CD4-positive, alpha-beta memory T cell (primary cell): ENCODE measurements at places on chromosomes 1 and 21.

- DNase-seq, result no peak
Observed at GRCh38 chr1:36223381-36223995, 755 bp upstream of the THRAP3 start.

GRCh38 chr1:230320804-230321203 lies 105.3 kb downstream of the PGBD5 start:
- no peak for DNase-seq

DNA sequence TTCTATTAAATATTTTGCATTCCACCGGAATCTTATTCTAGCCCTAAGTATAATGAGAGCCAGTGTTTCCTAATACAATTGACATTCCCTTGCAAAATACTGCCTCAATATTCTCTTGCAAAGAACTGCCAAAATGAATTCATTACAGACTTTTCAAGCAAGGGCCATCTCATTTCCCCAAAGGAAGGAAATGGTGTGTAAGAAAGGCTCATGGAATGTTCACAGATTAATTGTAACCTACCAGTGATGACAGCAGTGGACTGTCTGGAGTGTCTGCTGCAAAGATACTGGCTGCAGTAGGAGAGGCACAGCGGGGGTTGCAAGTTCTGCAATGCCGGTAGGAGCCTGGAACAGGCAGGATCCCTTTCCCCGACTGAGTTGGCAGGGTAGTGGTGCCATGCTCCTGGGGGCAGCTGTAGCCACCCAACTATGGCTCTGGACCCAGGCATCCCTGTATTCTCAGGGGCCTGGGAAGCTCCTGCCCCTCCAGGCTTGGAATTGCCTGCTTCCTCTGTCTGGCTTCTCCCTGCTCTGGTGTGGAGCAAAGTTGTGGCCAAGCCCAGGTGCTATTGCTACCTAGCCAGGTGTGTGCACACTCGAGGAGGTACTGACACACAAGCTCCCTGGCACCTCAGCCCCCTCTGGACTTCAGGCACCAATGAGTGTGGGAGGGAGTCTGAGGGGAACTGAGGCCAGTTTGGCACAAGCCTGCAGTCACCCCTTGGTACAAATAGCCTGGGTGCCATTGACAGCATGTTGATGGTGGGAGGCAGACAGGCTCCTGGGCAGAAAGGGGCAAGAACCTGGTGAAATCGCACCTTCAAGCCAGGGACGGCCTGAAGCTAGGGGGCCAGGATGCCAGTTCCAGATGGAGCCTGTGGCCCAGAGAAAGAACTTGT lies 1371.0 kb downstream of the KCNT2 start:
- no peak for DNase-seq

GRCh38 chr1:37732111-37732780 lies 32.7 kb downstream of the EPHA10 start:
- DNase-seq, result no peak

GRCh38 chr1:61638911-61639605 lies 85.9 kb downstream of the TM2D1 start:
- DNase-seq, result no peak

DNA sequence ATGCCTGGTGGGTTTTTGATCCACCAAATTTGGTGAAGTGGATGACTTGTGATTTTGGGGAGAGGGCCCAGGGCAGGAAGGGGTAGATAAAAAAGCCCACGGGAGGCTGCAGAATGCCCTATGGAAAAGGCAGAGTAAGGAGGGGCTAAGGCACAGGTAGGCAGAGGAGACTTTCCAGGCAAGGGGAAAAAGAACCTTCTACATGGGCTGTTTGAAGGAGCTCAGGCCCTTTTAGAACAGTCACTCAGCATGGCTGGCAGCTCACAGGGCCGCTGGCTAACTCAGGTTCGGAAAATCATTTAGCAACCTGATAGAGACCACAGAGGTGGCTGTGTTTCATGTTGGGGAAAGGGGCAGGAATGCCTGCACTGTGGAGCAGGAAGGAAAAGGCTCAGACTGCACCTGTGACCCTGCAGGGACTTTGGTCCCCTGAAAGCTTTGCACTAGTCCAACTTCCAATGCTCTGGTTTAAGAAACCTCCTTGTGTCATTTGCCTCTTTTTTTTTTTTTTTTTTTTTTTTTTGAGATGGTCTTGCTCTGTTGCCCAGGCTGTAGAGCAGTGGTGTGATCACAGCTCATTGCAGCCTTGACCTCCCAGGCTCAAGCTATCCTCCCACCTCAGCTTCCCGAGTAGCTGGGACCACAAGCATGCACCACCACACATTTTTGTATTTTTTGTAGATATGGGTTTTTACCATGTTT lies 58.5 kb upstream of the ENAH start:
- no peak for DNase-seq

- DNase-seq, result no peak
Observed at GRCh38 chr1:68113966-68114365, 63.5 kb upstream of the DIRAS3 start.

- DNase-seq, result no peak
Observed at GRCh38 chr21:25402134-25402961, 204.9 kb downstream of the MRPL39 start.

- no peak for DNase-seq
Observed at GRCh38 chr1:230376296-230376695, 49.8 kb downstream of the PGBD5 start.

DNA sequence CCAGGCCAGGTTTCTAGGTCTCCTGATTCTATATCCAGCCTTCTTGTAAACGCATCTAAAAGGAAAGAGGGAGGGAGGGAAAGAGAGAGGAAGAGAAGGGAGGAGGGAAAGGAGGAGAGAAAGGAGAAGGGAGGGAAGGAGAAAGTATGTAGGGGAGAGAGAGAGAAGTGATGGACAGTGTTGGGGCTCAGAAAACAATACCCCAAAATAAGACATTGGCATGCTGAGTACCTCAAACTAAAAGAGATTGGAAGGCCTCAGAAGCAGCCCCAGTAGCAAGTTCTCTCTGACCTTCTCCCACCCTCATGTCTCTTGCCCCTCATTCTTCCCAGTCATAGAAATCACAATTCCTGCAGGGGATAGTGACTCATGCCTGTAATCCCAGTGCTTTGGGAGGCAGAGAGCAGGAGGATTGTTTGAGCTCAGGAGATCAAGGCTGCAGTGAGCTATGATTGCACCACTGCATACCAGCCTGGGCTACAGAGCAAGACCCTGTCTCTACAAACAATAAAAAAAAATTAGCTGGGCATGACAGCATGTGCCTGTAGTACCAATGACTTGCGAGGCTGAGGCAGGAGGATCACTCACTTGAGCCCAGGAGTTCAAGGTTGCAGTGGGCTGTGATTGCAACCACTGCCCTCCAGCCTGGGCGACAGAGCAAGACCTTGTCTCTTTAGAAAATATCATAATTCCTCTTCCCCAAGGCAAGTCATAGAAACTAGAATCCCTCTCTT lies 51.2 kb downstream of the DNTTIP2 start:
- DNase-seq, result no peak

DNA sequence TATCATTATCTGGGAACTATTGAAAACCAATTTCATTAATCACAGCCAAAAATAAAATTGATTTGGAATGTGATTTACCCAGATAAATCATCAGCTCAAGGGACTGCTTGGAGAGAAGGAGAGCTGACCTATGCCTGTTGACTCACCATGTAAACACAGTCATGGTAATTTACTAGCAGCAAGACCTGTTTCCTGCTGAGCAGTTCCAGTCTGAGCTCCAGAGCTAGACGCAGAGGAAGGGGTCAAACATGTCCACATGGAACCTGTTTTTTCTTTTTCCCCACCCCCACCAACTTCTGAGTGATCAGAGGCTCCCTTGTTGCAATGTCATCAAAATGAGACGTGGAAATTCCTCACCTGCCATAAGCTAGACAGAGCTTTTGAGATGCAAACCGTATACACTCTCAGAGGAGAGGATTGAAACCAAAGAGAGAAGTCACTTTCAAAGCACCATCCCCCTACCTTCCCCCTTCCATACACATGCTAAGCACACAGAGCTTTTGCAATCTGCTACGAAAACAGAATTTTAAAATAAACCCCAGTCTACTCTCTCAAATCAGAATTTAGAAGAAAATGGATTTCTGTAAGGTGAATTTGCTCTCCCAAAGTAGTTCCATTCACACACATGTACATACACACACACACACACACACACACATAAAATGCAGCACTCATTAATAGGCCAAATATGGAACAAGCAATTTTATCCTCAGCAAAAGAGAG lies 55.9 kb upstream of the PTGFRN start:
- no peak for DNase-seq

DNA sequence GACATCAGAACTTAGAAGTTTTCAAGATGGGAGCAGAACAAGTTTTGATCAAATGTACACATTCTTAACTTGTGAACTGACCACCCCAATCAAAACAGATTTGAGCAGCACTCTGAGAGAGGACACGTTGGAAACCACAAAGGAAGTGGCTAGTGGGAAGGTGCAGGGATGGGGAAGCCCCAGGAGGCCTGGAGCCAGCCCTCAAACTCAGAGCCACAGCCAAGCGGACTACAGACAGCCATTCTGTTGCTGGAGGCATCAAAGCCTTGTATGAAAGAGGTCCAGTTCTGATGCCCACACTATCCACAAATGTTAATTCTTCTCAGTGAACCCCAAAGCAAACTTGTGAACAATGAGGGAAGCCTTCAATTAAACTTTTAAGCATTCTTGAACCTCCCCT lies 143.6 kb upstream of the RAB4A start:
- DNase-seq, result no peak

DNA sequence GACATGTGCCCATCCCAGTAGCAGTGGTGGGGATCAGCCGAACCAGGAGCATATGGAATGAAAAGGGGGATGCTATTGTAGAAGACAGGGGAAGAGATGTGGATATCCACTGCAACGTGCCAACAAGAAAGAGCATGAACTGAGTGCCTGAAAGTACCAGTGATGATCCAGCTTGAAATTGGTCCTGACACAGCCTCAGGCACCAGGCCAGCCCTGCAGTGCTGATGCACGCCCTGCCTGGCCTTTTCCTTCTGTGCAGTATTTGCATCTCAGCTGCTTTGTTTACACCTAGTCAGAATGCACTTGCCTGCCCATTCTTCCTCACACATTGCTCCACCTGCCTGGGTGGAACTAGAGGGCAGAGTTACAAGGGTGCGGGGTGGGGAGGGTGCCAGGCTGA lies 50.3 kb upstream of the ARTN start:
- no peak for DNase-seq

GRCh38 chr1:36007741-36008140 lies 76.2 kb upstream of the TEKT2 start:
- no peak for DNase-seq

DNA sequence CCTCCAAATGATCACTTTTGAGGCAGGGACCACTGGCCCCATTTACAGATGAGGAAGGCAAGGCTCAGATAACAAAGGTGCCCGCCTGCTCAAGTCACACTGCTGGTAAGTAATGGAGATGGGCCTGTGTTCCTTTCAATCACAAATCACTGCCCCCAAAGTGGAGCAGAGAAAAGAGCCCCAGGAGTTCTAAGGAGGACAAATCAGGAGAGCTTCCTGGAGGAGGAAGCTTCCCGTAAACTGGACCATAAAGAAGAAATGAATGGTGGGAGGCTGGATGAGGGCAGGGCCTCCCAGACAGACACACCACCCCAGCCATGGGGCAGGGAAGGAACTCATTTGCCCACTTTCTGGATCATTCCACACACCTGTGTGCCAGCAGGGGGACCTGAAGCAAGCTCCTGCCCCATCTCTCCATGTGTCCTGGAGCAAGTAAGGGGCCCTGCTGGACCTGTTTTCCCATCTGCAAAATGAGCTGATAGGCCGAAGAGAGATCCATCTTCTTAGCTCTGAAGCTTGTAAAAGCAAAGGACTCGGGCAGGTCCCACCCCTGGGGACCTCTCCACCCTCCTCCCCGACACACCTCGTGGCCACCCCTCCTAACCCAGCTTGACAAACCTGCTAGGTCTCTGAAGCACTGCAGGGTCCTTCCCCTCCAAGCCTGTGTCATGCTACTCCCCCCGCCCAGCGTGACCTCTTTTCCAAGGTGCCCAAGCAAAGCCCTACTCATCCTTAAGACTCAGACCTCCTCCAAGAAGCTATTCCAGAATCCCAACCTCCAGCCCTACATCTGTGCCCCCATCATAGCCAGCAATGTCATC lies 5.5 kb downstream of the LAPTM5 start:
- DNase-seq, result no peak

DNA sequence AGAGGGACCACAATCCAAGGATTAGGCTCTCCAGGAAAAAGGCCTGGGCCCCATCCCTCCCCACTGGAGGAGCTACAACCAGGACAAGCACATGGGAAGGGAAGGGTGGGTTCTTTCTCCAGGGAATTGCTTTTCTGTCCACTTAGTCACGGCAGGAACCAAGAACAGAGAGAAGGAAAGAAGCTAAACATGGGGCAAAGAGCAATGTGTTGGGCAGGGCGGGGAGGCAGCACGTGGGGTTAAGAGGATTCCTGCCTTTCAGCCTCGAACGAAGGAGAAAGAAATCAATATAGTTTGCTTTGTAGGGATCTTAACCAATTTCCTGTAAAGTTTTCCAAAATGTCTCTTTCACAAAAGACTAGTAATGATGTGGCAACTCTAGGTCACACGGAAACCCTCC lies 21.7 kb downstream of the ERI3 start:
- DNase-seq, result no peak

GRCh38 chr1:199208847-199209246 lies 570.0 kb downstream of the PTPRC start:
- no peak for DNase-seq
